Cardiac fibroblast (primary cell): ENCODE measurements at places on chromosomes 11 and 22.
A peak's percentile ranks its signal among the peaks of the same experiment; 100 is the strongest.

- no peak for DNase-seq
Observed at GRCh38 chr11:93974759-93975158, 46.4 kb upstream of the HEPHL1 start.

DNA sequence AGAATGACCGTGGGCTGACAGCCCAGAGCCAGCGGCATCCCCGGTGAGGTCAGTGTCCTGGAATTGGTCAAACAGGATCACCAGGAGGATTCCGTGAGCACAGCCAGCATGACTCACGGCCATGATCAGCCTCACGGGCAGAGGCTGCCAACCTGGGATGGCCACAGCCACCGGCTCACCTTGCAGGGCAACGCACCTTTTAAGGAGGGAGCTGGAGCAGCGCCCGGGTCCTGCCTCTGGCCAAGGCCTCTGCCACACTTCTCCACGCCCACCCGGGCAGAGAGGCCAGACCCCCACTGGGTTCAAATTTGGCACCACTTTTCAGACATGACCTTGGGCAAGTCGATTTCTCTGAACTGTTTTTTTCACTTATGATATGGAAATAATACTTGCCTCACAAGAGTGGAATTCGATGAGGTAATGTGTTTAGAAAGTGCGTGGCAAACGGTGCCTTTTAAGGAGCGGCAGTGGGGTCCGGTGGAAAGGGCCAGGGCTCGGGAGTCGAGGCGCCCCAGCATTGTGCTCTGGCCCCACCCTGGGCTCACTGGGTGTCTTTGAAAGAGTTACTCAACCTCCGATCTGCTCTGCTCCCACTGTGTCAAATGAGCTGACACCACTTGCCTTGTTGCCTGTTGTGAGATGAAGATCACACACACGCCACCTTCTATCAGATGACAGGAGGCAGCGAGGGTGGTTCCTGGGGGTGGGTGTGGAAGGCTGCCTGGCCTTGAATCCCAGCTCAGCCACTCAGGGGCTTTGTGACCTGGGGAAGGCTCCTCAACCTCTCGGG, 16.0 kb downstream of the TXN2 start:
- peak; percentile 95 for DNase-seq

GRCh38 chr11:115670538-115671205, 166.5 kb upstream of the CADM1 start:
- DNase-seq: no peak

- DNase-seq: peak; percentile 96
Observed at GRCh38 chr22:24060375-24060788, 49.3 kb downstream of the CABIN1 start.

DNA sequence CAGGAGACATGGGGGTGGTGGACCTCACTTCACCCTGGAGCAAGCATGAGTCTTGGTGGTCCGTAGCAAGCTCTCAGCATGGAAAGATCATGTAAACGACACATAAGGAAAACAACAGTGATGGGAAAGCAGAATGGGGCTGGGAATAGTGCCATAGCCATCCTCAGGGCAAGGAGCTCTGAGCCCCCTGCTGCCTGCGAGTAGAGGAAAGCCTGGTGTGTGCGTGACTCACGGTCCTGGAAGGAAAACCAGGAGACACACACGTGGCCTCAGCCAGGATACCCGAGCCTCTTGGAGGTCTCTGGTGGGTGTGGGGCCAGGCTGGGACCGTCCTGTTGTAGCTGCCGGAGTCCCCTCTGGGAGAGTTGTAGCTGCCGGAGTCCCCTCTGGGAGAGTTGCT, 12.4 kb downstream of the SHANK3 start:
- DNase-seq: peak; percentile 28

- peak; percentile 61 for DNase-seq
Observed at GRCh38 chr11:31646216-31646615, 136.6 kb downstream of the ELP4 start.

DNA sequence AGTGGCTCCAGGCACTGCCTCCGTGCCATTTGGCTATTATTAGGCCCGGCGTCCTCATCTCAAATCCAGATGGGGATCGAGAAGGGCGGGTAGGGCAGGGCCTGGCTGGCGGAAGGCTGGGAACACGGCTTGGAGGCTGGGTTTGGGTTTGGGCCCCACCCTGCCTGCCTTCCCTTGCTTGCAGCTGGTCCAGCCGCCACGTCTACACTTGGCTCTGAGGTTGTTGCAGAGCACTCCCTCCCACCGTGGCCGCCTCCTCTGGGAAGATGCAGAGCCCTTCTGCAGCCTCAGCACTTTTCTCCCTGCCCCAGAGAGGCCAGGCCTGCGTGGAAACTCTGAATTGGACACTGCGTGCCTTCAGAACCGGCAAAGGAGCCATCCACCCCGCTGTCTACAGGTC, 5.2 kb upstream of the SMTN start:
- DNase-seq: peak; percentile 82

DNA sequence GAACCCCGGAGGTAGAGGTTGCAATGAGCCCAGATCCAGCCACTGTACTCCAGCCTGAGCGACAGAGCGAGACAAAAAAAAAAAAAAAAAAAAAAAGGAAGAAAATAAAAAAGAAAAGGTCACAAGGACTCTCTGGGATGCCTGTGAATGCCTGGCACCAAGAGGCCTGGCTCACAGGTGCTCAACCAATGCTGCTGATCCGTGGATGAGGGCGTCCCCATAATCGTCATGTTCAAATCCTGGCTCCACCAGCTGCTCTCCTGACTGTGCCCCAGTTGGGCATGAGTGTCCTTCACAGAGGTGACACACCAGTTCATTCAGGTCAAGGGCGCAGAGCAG, 645 bp upstream of the GAS2L1 start:
- no peak for DNase-seq

DNA sequence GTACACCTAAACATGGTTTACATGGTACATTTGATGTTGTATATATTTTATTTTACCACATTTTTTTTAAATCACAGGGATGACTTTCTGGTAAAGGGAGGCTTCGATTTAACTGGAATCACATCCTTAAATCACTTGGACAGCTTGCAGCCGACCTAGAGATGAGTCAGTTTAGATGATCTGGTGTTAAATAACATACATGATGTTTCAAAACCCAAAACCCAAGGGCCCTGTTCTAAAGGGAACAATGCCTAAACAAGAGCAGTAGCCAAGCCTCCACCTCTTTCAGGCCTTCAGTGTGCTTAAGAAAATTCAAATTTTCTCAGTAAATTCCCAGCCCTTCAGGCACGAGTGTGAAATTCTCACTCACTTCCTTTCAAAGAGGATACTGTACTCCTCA, 108.8 kb downstream of the WT1 start:
- DNase-seq: peak; percentile 69

DNA sequence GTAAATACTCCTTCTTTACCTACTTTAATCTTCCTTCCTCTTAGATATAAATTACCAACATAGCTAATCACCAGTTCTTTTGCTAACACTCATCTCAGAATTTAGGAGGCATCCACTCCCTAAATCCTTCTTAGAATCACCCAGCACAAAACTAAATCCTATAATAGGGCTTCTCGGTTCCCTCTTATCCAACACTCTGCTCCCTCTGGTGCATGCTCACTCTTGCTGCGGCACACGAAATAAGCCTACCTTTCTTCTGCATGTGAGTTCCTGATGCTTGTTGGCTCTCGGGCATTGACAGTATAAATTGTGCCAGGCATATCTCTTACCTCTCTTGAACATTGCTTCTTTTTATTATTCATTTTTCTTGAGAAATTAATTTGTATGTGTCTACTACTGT, 61.0 kb downstream of the OR5AK2 start:
- no peak for DNase-seq

DNA sequence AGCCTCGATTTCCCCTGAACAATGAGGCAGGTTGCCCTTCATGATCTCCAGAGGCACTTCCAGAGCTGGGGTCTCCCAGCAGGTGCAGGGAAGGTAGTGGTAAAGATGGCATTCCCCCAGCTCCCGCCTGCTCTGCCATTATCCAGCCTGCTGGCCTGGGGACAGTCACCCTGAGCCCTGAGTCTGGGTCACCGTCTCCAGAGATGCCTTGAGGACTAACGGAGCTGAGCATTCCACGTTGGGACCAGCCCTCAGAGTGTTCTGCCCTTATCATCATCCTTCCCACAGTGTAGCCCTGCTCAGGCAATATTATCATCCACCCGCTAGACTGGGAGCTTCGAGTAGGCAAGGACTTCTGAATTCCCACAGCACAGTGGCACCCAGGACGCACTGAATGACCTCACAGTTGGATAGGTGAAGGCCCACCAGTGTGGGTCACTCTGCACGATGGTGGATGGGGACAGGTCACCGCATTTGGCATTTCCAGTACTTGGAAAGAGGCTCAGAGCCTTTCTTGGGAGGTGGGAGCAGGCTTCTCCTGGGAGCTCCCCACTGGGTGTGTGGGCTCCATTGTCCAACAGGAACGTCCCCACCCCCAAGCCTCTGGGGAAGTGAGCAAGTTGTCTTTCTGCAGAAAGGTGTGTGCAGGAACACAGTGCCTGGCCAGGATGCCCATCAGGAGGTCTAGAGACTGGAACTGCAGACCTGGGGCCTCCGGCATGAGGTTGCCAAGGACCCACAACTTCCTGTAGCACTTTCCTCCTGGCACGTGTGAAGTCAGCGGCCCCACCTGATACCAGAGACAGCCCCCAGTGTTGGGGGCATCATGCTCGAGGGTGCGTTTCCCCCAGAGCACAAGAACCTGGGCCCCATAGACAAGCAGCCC, 51.4 kb upstream of the WNT7B start:
- no peak for DNase-seq

DNA sequence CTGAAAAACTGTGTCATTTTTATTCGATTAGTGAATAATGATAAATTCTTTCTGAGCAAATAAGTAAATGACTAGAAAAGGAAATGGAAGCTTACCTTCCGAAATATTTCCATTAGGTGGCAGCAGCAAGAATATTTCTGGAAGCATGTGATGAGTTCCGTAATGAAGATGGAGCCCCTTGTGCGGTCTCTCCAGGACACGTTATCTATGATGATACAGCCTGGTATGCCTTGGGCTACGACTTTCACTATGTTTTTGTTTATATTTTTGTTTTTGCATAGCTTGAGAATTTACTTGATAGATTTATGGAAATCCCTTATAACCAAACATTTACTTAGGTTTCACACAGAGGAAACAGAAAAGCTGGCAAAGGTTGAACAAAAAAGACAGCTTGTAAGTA, 25.7 kb downstream of the CASP5 start:
- peak; percentile 59 for DNase-seq

- no peak for DNase-seq
Observed at GRCh38 chr11:3964056-3964455, 108.6 kb downstream of the STIM1 start.

GRCh38 chr22:44731357-44731970, 20.9 kb upstream of the ARHGAP8 start:
- no peak for DNase-seq

GRCh38 chr11:69213964-69214363, 58.2 kb downstream of the SMIM38 start:
- DNase-seq: no peak

DNA sequence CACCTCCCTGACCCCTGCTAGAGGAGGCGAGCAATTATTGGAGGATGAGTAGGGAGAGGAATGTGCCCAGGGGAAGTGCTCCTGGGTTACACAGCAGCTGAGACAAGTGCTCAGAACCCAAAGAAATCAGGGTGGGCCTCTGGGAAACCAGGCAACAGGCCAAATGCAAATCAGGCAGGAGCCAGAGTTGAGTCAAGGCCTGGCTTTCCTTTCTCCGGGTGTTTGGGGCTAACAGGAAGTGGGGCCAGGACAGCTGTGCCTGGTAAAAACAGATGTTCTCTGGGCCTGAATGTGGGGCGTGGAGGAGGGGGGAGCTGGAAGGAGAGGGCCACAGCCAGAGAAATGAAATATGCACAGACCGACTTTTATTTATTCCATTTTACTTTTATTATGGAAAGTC, 22.0 kb downstream of the MFNG start:
- DNase-seq: no peak

DNA sequence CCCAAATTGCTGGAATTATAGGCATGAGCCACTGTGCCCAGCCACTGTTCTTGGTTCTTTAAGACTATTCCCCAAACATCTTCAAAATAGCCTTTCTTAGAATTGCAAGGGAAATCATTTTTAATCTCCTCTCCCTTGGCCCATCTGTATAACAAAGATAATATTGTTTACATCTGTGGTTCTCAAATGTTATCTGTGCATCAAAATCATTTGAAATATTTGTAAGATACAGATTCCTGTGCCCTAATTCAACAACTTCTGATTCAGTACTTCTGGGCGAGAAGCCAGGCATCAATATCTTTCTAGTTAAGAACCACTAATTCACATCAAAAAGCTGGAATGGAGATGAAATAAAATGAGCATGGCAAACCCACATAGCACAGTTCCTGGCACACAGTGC, 83.0 kb downstream of the TMPRSS5 start:
- DNase-seq: no peak

- DNase-seq: no peak
Observed at GRCh38 chr22:47307822-47308221, 545.4 kb downstream of the TBC1D22A start.

GRCh38 chr11:72411623-72412419, 22.5 kb downstream of the CLPB start:
- DNase-seq: no peak

- no peak for DNase-seq
Observed at GRCh38 chr11:8105666-8106065, 24.7 kb downstream of the TUB start.

- DNase-seq: no peak
Observed at GRCh38 chr22:34623580-34623979, 442.4 kb upstream of the ISX start.

- peak; percentile 48 for DNase-seq
Observed at GRCh38 chr11:67699521-67699920, 25.1 kb upstream of the ALDH3B2 start.

GRCh38 chr11:94826415-94826814, 58.3 kb downstream of the AMOTL1 start:
- no peak for DNase-seq

DNA sequence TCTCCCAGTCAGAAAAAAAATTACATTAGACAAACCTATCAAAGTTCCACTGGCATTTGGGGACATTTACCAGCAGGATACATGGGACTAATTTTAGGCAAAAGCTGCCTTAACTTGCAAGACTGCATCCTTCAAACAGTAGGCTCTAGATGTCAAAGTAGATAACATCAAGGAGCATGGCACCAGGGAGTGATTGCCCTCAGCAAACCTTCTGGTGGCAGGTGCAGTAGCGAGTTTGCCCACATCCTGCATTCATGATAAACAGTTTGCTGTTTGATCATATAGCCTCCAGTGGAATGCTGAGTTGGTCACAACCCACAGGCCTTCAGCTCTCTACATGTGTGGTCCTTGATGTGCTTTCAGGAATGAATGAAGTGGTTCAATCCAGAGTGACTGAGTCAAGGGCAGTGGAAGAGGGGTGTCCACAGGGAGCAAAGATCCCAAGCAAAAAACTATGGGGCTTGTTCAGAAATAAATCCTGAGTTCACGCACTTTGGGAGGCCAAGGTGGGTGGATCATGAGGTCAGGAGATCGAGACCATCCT, 12.0 kb downstream of the SCGB1D2 start:
- no peak for DNase-seq

DNA sequence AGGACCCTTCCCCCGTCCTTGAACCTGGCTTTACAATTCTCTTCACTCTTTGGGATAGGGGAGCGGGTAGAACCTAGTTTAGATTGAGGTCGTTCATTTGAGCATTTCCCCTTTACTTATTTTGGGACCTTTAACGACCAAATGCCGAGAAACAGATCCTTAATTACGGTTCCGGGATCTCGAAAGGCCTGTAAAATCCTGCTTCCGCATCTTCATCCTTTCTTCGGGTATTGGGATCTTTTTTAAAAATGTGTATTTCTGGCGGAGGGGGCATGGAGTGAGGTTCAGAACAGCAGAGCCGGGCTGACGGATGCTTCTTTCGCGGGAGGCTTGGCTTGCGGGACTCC, 395 bp upstream of the HIPK3 start:
- no peak for DNase-seq

- DNase-seq: no peak
Observed at GRCh38 chr11:108512708-108513107, 14.5 kb upstream of the POGLUT3 start.

- DNase-seq: peak; percentile 73
Observed at GRCh38 chr11:8631395-8632118, 37.5 kb upstream of the STK33 start.
